Retina (tissue), 1 donor: ENCODE measurements at places on chromosomes 6 and 20.

GRCh38 chr20:51135926-51136715, 113.2 kb upstream of the KCNG1 start:
- no peak for DNase-seq

DNA sequence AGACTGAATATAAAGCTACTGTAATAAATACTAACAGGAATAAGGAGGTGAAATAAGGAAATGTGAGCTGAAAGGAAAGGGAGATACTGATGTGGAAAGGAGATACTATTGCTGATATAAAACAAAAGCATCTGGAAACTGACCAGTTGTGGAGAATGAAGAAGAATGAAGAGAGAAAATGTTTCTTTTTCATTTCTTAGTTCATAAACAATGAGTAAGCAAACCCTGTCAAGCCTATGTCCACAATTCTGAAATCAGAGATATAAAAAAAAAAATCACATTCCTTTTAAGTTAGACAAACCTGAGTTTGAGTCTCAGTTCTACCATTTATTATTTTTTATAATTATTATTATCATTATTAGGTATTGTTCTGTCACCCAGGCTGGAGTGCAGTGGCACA, 121.6 kb upstream of the GJE1 start:
- no peak for DNase-seq

- no peak for DNase-seq
Observed at GRCh38 chr6:148997865-148998264, 251.0 kb downstream of the UST start.

GRCh38 chr6:49847673-49848072, 18.7 kb downstream of the CRISP1 start:
- DNase-seq = peak; percentile 8

GRCh38 chr6:70404658-70405057, 8.7 kb upstream of the FAM135A start:
- no peak for DNase-seq

DNA sequence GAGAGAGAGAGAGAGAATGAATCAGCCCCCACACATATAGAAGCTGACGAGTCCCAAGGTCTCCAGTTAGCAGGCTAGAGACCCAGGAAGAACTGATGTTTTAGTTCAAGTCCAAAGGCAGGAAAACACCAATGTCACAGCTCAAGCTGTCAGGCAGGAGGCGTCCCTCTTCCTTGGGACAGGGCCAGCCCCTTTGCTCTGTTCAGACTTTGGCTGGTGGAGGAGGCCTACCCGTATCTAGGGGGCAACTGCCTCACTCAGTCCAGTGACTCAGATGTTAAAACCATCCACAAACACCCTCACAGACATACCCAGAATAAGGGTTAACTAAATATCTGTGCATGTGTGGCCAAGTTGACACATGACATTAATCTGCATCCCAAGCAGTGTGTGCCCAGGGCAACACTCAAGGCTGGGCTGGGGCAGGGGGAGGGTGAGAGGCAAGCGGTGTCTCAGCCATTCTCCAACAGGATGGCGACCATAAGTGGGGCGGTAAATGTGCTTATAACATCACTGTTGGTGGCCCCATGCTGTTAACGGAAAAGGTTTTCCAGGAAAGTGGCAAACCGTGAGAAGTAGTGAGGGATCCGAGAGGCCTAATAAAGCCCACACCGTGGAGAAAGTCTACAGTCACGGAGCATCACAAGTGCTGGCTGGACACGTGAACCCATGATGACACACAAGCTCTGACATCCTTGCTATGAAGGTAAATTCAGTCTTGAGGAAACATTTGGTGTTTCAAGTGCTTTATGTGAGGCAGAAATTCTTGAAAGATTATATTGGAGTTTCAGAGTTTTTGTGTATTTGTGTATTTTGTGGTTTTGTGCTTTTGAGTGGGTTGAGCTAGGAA, 28.1 kb downstream of the RAMACL start:
- DNase-seq = no peak

DNA sequence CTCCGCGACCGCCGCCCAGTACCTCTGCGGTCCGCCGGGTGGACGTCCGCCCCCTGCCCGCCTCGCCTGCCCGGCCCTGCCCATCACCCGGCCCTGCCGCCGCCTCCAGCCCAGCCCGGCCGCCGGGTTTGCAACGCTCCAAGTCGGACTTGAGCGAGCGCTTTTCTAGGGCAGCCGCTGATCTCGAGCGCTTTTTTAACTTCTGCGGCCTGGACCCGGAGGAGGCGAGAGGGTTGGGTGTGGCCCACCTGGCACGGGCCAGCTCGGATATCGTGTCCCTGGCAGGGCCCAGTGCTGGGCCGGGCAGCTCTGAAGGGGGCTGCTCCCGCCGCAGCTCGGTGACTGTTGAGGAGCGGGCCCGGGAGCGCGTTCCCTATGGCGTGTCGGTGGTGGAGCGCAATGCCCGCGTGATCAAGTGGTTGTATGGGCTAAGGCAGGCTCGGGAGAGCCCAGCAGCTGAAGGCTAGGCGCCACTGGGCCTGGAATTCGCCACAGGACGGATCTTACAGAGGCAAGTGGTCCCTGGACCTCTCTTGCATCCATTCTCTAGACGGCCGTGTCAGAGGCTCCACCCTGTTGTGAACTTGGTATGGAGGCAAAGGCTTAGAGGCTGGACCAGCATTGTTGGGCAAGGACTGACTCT, 11.8 kb downstream of the FAM110A start:
- DNase-seq = peak; percentile 65
